ENCODE measurements at places on chromosomes 3 and 15.

GRCh38 chr3:38645601-38646000 lies 3.9 kb downstream of the SCN5A start:
- DNase-seq = no peak

GRCh38 chr3:87033205-87033604 lies 42.3 kb upstream of the VGLL3 start:
- DNase-seq = no peak

GRCh38 chr15:77840991-77841775 lies 208.5 kb upstream of the LINGO1 start:
- DNase-seq = peak; percentile 64

DNA sequence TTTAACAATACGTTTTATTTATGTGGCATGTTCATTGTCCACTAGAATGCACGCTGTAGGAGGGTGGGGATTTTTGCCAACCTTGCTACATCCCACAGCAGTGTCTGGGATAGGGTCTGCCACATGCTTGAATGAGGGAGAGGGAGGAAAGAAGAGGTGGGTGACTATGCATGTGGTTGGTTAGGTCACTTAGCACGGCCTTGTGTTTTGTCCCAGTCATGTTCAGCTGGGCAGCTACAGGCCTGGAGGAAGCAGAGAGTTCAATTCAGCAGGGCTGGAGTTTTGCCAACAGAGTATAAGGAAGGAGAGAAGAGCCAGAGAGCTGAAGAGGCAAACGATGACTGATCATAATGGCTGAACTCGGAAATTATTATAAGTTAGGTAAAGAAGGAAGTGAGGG lies 268.4 kb upstream of the NSMCE3 start:
- DNase-seq = no peak

GRCh38 chr15:57133127-57133968 lies 214.9 kb downstream of the TCF12 start:
- DNase-seq = peak; percentile 59

GRCh38 chr3:23710555-23710954 lies 95.2 kb upstream of the UBE2E1 start:
- peak; percentile 88 for DNase-seq

DNA sequence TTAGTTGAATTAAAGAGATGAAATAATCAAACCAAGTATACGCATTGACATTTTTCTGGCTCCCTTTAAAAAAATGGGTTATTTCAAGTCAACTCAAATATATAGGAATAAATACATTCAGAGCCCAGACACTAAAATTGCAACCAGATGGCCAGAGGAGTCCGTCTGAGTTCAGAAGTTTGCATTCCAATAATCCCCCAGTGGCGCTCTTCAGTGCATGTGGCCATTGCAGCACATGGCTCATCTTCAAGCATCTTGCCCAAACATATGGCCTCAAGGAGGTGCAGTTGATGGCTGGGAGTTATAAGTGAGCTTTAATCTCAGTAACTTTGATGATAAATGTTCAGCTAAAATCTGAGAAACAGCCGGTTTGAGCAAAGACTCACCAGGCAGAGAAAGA lies 295.8 kb upstream of the LRRN1 start:
- DNase-seq = no peak

DNA sequence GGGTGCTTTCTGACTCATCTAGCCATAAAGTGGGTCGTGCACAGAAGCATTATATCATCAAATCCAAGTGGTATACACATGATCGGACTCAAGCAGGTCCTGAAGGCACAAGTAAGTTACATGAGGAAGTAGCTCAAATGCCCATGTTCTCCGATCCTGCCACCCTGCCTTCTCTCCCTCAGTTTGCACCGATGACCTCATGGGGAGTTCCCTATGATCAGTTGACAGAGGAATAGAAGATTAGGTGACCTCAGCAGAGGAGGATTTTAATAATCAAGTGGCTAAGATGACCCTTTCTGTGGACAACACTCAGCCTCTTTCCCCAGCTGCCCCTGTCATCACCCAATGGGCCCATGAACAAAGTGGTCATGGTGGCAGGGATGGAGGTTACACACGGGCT lies 149.5 kb downstream of the TBC1D5 start:
- DNase-seq = no peak

- DNase-seq = no peak
Observed at GRCh38 chr15:88985547-88986393, 72.6 kb upstream of the MFGE8 start.

DNA sequence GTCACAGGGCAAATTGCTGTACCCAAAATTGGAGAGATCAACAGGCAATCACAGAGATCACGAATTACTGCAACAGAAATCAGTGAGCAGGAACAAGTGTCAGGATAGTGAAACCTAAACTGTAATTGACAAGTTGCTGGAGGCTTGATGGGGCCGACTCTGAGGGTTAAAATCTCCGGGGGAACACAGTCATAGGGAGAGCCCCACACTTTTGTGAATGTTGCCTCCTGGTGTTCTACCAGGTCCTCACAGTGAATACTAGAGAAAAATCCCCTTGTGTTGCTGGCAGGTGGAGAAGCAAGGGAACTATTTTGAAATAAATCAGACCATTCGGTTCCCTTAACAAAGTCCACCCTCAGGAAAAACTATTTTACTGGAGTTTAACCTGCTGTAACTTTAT lies 697.5 kb upstream of the CBLB start:
- no peak for DNase-seq

- DNase-seq = peak; percentile 69
Observed at GRCh38 chr3:14261229-14261628, 82.6 kb downstream of the LSM3 start.

Data from AG10803 (cell line).